ENCODE measurements at places on chromosomes 12 and 14. TPM values are rescaled to one million over a fixed set of nuclear protein-coding genes. Genes with fewer than 3 reads are reported as not detected.

DNA sequence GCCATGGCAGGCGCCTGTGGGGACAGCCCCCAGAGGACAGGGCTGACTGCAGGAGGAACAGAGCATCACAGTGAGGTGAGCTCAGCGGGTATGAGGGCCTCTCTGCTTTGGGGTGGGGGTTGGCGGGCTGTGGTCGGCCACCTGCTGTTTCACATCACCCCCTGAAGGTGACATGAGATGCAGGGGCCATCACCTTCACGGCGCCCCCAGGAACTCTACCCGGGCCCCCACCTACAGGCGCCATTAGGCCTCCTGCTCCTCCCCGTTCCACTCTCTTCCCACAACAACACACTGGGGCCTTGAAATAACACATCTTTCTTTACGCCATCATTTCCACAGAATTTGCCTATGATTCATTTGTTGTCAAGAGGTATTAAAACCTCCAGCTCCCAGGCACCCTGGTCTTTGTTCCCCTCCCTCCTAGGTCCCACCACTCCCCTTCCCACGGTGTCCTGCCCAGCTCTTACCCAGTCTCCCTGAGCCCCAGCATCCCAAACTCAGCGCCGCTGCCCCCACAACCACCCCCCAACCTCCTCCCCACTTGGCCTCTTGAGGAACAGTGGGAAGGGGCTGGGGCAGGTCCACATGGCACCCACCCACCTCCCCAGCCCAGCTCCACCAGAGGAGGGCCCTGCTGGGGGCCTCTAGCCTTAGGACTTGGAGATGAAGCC, 12.7 kb upstream of the HDAC7 start:
- DNase-seq = no peak

DNA sequence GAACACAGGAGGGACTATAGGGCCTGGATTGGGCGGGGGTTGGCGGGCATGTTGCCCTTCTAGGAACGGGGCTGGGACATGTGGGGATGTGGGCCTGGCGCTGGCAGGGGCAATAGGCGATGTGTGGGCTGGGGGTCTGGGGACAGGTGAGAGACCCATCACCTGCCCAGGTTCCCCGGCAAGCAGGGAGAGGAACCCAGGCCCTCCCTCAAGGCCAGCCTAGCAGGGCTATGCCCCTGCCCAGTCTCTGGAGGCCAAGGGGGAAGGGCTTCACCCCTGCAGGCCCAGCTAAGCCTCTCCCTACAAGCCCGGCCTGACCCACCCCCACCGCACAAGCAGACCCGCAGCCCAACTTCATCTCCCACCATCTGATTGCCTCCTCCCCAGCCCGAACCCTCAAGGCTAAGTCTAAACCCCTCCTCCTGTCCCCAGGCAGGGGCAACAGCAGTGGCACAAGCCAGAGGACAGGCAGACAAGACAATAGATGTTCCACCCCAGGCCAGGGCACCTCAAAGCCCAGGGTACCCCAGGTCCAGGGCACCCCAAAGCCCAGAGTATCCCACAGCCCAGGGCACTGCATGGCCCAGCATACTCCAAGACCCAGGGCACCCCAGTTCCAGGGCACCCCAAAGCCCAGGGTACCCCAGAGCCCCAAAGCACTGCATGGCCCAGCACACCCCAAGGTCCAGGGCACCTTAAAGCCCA, 6.5 kb downstream of the JAG2 start:
- no peak for DNase-seq

- no peak for DNase-seq
Observed at GRCh38 chr14:72644758-72645489, 249.0 kb downstream of the DPF3 start.

VDR gene
- polyA plus RNA-seq = 0.29 TPM

DNA sequence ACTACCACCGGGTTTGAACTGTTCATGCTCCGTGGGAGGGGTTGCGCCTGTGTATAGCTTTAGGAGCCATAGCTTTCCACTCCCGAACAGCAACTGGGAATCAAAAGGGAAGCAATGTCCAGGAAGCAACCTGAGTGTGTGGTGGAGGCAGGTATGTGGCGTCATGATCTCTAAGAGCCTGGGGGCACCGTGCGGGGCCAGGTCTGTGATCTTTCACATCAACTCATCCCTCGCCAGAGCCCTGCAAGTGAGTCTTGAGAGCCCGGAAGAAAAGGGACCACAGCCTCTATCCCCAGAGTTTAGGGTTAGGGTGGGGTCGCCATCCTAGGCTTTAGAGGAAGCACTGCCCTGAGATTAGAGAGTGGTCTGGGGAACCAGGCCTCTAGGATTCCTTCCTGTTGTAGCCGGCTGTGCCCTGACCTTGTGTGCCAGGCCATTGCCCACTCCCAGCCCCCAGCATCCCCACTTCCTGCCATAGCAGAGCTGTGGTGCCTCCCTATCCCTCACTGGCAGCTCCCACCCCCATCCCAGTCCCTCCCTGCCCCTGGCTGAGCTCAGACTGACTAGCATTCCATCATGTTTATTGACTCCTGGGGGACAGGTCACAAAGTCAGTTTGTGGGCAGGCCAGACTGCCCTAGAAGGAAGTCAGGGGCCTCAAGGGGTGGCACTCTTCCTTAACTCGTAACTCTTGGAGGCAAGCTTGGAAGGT, 745 bp upstream of the ADCY4 start:
- no peak for DNase-seq

TNFRSF1A gene
- 75.7 TPM for polyA plus RNA-seq

RTL1 gene
- not detected for polyA plus RNA-seq

DNA sequence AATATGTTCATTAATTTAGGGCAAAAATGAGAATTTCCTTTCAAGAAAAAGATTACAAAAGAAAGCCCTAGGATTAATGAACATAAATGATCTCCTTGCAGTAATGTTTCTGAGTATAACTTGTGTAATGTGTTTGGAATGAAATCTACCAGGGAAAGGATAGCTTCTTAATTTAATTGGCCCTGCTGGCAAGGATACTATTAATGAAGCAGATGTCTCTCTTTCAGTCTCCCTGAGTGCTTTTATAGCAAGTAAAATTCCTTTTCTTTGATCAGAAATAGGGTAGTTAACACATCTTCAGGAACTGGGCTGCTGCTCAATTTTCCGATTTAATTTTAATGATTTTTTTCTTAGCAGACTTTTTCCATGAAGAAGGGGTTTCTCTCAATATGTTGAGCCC, 379.4 kb upstream of the PDE3A start:
- DNase-seq = no peak

MGP gene
- polyA plus RNA-seq = 528 TPM

- DNase-seq = no peak
Observed at GRCh38 chr12:26773313-26774104, 59.5 kb downstream of the ITPR2 start.

- no peak for DNase-seq
Observed at GRCh38 chr12:68970306-68970705, 37.3 kb upstream of the CPM start.

DNA sequence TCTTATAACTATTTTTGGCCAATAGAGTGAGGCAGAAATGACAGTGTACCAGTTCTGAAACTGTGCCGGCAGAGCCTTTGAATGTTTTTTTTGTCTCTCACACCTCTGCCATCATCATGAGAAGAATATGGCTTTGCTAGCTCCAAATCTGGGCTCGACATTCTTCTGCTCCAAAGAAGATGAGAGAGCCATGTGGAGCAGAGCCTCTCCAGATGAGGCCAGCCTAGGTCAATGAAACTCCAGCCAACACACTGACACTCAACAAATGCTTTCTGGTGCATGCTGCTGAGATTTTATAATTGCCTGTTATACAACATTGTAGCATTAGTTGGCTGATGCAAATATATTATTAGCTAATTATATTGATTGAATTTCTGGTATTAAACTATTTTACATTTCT, 154.7 kb downstream of the SLC38A4 start:
- DNase-seq = no peak

ST8SIA1 gene
- polyA plus RNA-seq = 1.3 TPM

PAPLN gene
- polyA plus RNA-seq = 0.64 TPM

- no peak for DNase-seq
Observed at GRCh38 chr12:55729819-55730818, 1.3 kb upstream of the CD63 start.

- DNase-seq = no peak
Observed at GRCh38 chr12:15662983-15663659, 126.1 kb downstream of the EPS8 start.

- no peak for DNase-seq
Observed at GRCh38 chr14:78950649-78951048, 780.5 kb downstream of the NRXN3 start.

FGF6 gene
- polyA plus RNA-seq = not detected

- no peak for DNase-seq
Observed at GRCh38 chr14:100283984-100284881, 22.0 kb downstream of the SLC25A29 start.

DNA sequence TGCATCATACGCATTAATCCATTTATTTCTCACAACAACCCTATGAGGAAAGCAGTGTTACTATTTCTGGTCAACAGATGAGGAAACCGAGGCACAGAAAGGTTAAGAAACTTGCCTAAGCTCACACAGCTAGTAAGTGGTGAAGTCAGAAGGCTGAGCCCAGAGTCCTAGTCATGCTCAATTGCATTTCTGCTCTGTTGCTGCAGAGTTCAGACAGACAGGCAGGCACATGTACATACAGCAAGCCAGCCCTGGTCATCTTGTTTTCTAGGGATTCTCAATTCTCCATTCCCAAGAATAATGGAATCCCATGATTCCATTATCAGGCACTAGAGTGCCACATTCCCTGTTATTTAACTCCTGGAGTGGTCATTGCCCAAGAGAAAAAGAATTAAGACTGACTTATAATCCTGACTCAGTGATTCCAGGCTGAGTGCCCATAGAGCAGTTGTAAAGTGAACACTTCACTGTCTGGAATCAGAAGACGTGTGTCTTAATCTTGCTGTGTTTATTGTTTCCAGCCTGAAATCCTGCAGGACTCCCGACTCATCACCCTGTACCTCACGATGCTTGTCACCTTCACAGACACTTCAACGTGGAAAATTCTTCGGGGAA, 10.7 kb downstream of the UBE3B start:
- DNase-seq = no peak

DNA sequence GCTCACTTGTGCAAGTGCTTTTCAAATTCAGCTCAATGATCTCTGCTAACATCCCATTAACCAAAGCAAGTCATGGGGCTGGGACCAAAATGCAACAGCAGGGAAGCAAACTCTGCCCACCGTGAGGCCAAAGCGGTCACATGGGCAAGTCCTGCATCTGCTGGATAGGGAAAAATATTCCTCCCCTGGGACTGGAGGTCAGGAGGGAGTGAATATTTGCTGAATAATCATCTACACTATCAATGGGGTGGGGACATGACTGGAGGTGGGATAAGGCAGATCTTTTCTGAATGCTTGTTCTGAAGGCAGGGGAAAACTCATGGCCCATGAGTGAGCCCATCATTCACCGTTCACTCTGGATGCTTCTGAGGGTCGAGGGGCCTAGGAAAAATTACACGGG, 45.1 kb upstream of the VRK1 start:
- DNase-seq = no peak

NOVA1 gene
- 4.5 TPM for polyA plus RNA-seq

- no peak for DNase-seq
Observed at GRCh38 chr12:98022961-98023360, 492.4 kb upstream of the TMPO start.

GRCh38 chr12:45268672-45269411, 52.9 kb downstream of the ANO6 start:
- peak; percentile 73 for DNase-seq

Data from heart right ventricle (tissue), 16 donors.